K562 (cell line): ENCODE measurements at places on chromosomes 7 and 10. TPM values are rescaled to one million over a fixed set of nuclear protein-coding genes. Genes with fewer than 3 reads are reported as not detected.

TECPR1 gene
- total RNA-seq, result 10.5 and 15.0 TPM in 2 replicates

SLC29A4 gene
- total RNA-seq, result 1.2 and 1.4 TPM in 2 replicates

TUBAL3 gene
- total RNA-seq, result 6.3 and 6.8 TPM in 2 replicates

IDI2 gene
- not detected in 2 replicates for total RNA-seq

CXCL12 gene
- 0.18 and 0.49 TPM in 2 replicates for total RNA-seq
